AG04449 (cell line): ENCODE measurements at places on chromosomes 13 and 19.

GRCh38 chr13:52779103-52779502 is 39.5 kb upstream of the CNMD start:
- DNase-seq, result no peak

DNA sequence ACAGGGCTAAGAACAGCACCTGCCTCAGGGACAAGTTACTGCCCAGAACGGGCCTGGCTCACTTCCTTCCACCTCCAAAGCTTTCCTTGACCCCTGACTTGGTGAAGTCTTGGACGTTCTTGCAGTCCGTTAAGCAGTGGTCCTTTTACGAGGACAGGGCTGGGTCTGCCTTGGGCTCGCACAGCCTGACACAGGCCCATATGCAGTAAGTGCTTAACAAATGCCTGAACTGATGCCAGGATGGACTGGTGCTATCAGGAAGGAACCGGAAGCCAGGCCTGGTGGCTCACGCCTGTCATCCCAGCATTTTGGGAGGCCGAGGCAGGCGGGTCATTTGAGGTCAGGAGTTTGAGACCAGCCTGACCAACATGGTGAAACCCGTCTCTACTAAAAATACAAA is 1.8 kb upstream of the PLK5 start:
- no peak for DNase-seq

GRCh38 chr19:42140125-42140754 is 8.0 kb upstream of the POU2F2 start:
- DNase-seq, result no peak

DNA sequence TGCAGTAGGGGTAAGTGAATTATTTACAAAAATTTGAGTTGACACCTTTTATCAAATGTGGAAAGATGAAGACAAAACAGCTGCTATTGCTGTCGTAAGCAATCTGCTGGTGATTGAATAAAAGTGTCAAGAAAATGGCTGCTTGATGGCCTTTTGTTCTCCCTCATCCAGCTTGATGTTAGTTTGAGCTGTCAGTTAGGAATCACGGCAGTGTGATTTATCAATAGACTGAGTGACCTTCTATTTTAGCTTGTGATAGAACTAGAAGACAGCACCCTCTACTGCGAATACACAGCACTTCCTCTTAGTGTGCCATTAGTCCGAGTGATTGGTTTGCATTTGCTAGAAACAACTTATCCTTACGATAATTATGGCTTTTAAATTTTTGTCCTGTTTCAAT is 76.3 kb downstream of the MZT1 start:
- DNase-seq, result no peak

DNA sequence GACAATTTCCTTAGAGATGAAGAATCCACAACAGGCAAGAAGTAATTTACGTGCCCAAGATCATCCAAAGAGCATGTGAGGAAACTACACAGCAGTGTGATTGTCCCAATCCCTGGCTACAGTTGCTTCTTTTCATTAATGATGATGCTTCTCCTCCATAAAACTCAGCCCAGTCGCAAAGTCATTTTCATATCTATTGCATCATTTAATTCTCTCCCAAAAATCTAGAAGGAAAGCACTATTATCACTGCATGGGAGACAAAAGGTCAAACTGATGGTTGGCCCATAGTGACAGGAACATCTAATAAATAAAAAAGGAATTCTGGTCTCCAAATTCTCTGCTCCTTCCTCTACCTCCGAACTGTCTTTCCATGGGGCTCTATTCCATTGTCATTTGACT is 103.5 kb upstream of the SERP2 start:
- DNase-seq, result no peak

DNA sequence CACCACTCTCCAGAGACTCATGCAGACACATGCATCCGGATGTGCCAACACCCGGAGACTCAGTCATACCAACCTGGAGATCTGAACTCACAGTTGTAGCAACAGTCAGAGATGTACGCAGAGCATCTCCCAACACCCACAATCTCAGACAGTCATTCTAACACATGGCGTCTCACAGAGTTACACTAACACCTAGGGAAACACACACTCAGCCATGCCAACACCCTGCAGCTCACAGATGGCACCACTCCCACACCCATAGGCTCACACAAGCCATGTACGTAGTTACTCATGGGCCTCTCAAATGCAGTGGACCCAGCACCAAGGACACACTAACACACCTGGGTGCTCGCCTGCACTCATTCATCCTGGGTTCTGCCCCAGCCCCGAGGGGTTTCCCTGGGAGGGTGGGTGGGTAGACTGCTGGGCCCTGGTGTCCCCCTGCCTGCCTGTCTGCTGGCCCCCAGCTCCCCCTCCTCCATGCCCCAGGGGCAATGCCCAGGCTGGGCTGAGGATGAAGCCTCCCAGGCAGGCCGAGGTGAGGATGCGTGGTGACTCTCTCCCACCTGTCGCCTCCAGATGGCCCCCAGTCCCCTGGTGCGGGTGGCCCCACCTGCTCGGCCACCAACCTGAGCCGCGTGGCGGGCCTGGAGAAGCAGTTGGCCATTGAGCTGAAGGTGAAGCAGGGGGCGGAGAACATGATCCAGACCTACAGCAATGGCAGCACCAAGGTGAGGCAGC is 10.0 kb downstream of the PKN1 start:
- DNase-seq, result no peak
